ENCODE measurements at places on chromosomes 11 and 22.

GRCh38 chr11:121563900-121564822 is 111.4 kb upstream of the SORL1-AS1 start:
- DNase-seq, result no peak

DNA sequence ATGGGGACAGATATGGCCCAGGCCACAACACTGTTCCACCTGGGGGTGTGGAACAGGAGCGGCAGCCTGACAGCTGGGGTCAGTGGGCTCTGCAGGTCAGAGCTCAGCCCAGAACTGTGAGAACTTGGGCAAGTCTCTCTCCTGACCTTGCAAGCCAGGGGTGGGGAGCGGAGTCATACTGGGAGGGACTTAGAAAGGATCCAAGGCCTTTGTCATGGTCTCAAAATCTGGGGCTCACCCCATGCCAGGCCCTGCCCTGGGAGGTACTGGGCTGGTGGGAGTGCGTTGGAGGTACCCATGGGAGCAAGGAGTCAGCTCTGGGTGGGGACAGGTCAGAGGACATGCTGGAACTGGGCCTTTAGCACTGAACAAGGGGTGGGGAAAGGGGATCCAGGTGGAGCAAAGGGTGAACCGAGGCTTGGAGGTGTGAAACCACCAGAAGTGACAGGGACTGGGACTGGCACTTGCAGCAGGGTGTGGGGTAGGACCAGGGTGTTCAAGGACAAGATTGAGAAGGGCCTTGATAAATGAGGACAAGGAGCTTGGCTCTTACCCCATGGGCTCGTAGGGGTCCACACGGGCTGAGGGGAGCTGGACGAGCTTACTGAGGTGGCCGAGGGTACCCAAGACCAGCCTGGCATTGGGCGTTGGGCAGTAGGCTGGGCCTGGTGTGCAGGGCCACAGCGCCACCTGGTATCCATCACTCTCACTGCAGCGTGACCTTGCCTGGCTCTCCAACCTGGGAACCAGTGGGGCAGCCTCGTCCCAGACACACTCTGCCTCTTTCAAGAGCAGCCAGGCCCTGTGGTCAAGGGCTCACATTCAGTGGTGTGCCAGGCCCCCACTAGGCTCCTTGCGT is 7.4 kb upstream of the PMM1 start:
- no peak for DNase-seq

DNA sequence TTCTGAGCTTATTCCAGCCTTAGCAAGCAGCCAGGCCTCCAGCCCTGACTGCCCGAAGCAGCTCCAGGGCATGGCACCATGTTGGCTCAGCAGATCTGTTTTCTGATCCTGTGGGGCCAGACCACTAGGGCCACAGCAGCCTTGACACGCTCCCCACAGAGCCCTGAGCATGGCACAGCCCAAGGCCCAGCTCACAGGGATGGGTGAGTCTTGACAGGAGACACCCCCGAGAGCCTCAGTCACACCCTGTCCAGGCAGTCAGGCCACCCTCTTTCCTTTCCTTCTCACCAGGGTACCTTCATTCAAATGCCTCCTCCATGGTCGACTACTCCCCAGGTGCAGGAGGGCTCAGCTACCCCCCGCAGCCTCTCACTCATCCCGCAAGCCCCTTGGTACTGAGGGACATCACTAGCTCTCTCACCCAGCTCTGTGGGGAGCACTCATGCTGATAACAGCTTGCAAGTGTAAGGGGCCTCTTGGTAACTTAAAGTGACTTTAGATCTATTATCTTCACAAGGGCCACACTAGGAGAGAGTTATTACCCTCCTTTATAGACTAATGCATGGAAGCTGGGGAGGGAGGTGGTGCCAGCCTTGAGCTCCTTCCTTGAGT is 3.9 kb upstream of the CDC42BPG start:
- DNase-seq, result no peak

GRCh38 chr11:89436071-89436470 is 55.1 kb downstream of the NOX4 start:
- DNase-seq, result no peak

- DNase-seq, result no peak
Measured at GRCh38 chr22:46913351-46913750, 150.9 kb downstream of the TBC1D22A start.

Measured in DMS 273 treated with DMSO at 0.1 percent for 48 hours (cell line).